ENCODE measurements at places on chromosomes 5 and 9.

GRCh38 chr5:154284433-154284832 is 93.9 kb downstream of the GALNT10 start:
- no peak for DNase-seq

GRCh38 chr5:137441476-137441875 is 57.6 kb downstream of the SPOCK1 start:
- DNase-seq: no peak

DNA sequence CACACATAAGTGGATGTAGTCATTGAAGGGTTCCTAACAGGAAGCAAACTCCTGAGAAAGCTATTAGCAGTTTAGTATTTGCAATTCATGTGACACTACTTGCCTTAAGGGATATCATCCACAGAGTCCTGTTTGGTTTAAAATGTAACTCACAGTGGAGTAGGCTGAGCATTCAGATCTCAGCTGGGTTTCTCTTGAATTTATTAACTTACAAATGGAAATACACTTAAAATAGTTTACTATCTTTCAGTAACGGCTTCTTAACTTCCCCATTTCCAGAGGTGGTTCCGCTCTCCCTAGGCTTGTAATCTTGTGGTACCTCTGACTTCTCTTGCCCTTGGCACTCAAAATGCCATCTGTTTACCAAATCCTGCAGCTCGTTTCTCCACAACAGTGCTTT is 660.7 kb upstream of the ADAMTS16 start:
- no peak for DNase-seq

GRCh38 chr9:89905606-89906338 is 301.0 kb downstream of the GADD45G start:
- no peak for DNase-seq

DNA sequence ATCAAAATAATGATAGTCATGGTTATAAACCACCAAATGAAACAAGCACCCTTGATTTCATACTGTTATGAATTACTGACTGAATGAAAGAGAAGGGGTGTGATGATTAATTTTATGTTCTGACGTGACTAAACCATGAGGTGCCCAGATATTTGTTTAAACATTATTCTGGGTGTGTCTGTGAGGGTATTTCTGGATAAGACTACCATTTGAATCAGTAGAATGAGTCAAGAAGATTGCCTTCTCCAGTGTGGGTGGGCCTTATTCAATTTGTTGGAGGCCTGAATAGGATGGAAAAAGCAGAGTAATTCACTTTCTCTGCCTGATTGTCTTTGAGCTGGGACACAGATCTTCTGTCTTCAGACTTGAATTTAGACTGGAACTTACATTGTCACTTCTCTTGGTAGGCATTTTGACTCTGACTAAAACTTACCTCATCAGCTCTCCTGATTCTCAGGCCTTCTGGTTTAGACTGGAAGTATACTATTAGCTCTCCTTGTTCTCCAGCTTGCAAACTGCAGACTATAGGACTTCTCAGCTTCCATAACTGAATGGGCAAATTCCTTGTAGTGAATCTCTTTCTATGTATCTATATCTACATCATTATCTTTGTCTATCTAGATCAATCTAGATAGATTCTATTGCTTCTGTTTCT is 321.9 kb upstream of the TARS1 start:
- no peak for DNase-seq

DNA sequence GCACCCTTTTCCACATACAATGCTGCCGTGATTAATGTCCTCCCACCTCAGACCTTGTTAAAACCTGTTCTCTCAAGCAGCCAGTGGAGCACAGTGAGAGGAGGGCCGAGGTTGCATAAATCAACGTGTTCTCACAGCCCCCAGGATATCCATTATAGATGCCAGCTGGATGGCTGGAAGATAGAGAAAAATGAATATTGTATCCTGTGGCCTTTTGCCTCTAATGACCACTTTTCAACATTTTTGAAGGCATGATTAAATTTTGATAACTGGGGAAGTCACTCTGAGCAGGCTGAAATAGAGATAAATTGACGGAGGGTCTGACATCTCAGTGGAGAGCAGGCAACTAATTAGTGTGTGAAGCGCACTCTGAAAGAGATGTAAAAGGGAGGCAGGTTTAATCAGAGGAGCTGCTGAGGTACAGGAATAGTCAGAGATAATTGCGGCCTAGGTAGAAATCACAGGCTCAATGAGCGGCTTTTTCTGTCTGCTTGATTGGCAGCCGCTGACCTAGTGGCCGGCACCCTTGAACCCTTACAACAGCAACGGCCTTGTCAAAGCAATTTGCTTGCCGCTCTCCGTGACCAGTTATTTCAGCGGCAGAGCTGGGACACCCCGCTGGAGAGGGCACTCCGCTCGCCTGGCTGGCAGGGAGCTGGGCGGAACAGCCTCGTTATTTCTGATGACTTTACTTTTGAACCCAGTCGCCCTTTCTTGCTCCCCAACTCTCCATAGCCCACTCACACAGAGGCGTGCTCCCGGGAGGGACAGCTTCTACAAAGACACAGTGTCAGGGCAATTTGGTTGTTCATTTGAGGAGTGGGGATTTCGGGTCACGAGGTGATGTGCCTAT is 560.7 kb downstream of the PSAT1 start:
- no peak for DNase-seq

DNA sequence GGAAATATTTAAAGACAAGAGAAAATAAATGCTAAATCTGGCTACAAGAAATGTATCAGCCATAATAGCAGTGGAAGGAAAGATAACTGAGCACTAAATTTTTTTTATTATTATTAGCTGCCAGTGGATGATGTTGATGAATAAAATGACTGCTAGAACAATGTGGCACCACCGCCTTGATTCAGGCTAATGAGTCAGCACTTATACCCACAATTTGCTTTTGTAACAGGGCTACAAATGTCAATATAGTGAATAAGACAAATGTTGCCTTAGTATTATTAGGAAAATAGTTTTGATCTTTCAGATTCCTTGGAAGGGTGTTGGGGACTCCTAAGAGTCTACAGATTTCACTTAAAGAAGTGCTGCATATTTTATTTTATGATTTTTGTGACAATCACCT is 555.2 kb upstream of the GRAMD2B start:
- no peak for DNase-seq

DNA sequence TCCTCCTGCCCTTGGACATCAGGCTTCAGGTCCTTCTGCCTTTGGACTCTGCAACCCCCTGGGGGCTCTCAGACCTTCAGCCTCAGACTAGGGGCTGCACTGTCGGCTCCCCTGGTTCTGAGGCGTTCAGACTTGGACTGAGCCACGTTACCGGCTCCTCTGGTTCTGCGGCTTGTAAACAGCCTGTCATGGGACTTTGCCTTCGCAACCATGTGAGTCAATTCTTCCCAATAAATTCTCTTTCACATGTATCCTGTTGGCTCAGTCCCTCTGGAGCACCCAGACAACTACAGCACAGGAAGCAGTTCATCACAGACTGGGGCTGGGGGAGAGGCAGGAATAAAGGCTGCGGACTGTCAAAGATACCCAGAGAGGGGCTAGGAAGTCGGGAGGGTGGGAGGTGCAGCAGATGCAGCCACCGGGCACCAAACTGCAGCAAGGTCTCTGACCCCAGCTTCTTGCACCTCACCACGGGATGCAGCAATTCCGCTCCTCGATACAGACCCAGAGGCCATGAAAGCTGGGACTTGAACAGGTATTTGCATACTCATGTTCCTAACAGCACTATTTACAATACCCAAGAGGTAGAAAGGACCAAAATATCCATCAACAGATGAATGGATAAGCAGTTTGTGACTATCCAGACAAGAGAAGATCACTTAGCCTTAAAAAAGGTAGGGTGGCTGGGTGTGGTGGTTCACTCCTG is 100.8 kb downstream of the COL23A1 start:
- no peak for DNase-seq
